ENCODE measurements at places on chromosomes 1 and 21.

- no peak for DNase-seq
Observed at GRCh38 chr1:186152620-186153239, 222.3 kb downstream of the TPR start.

DNA sequence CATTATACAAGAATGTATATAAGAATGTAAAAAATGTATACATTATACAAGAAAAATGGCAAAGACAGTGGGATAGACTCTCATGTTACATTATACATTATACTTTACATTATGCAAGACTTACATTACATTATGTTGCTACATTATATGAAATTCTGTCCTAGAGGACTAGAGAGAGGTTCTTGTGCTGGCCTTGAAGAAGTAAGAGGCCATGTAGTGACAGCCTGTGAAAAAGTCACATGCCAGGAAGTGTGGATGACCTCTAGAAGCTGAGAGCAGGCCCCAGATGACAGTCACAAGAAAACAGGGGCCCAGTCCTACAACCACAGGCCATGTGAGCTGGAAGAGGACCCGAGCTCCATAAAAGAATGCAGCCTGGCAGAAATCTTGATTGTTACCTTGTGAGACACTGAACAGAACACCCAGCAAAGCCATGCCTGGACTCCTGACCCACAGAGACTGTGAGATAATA, 30.5 kb upstream of the AHCYL1 start:
- DNase-seq: no peak

DNA sequence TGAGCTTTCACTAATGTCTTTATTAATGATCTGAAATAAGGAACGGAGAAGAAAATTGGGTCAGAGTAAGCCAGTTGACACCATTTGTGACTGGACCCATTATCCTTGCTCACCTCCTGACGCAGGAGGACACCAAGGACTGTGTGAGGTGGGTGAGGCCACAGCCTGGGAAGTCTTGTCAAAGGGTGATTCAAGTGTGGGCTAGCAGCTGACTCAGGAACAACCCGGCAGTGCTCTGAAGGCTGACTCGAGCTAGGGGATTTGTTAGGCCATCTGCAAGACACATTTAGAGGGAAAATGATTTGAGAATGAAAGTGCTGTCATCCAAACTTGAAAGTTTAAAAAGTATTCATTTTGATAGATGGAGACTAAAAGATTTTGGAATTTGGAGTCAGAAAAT, 21.2 kb downstream of the PRRX1 start:
- DNase-seq: no peak

GRCh38 chr1:201633811-201634210, 94.9 kb downstream of the NAV1 start:
- DNase-seq: no peak

DNA sequence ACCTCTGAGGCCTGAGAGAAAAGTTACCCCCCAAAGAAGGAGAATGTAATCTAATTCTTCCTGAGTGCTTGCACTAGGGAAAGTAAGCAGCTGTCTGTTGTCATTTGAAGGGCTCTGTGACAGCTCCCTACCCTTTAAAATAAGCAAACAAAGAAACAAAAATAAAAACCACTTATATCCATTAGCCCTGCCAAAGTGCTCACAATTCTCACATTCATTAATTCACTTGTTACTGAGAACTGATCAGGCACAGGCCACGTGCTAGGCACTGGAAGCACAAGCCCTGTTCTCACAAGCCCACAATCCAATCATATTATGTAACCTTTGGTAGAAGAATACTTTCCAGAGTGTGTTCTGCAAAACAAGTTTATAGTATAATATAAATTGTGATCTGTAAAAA, 199.4 kb downstream of the ZC3H11B start:
- DNase-seq: no peak

GRCh38 chr1:155125946-155126555, 1.6 kb upstream of the EFNA1 start:
- DNase-seq: no peak

GRCh38 chr1:97207868-97208267, 486.3 kb downstream of the PTBP2 start:
- no peak for DNase-seq

DNA sequence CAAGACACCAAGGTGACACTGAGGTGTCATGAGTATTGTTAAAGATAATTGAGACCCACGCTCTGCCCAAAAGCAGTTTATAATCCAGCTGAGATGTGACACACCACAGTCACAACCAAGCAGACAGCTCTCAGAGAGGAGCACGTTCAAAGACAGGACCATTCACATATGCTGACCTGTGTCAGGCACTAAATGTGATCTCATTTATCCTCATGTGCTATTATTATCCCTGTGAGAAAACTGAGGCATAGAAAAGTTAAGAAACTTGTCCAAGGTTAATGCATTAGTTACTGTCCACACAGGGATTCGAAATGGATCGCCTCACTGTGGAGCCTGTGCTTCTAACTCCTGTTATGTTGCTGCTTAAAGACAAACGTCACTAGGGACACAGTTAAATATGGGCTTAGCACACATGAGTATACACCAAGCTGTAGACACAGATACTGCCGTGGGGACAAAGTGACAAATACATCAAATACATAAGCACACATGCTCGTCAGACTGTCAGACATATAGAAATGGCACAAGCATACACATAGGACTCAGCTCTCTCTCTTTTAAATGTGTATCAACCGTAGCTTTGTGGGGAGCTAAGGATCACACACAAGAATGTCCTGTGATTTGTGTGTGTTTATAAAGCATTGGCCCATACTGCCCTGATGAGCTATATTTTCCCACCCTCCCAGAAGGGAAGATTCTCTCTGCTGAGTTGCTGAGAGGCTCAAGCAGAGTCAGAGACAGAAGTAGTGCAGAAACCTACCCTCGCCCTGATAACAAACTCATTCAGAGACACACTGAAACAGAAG, 3.5 kb upstream of the IGSF8 start:
- no peak for DNase-seq

GRCh38 chr1:25560001-25560400, 16.6 kb downstream of the LDLRAP1 start:
- DNase-seq: no peak

GRCh38 chr1:228362141-228362883, 44.3 kb downstream of the TRIM11 start:
- DNase-seq: no peak

GRCh38 chr1:234476172-234476571, 2.8 kb downstream of the TARBP1 start:
- no peak for DNase-seq

DNA sequence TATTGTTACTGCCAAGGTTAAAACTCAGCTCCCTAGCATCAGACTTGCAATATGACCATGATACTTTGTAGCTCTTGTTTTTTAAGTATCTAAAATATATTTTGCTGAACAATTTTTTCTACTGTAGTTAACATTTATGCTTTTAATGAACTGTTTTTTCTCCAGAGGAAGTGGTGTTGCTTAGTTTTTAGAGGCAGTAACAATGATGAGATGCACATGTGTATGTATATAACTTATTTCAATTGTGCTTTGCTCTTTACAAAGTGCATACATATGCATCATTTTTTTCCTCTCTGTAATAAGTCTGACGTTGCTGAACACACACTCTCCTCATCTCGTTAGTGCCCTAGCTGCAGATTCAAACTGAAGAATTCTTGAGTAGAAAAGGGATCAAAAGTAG, 418.8 kb downstream of the ZP4 start:
- DNase-seq: no peak

DNA sequence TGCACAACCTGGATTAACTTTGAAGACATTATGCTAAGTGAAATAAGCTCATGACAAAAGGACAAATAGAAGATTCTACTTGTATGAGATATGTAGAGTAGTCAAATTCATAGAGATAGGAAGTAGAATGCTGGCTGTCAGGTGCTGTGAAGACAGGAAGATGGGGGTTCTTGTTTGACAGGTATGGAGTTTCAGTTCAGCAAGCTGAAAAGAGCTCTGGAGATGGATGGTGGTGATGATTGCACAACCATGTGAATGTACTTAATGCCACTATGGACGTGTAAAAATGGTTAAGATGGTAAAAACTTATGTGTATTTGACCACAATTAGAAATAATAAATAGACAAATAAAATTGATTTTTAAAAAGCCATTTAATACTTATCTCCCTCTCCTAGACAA, 169.8 kb upstream of the DUSP10 start:
- DNase-seq: no peak

DNA sequence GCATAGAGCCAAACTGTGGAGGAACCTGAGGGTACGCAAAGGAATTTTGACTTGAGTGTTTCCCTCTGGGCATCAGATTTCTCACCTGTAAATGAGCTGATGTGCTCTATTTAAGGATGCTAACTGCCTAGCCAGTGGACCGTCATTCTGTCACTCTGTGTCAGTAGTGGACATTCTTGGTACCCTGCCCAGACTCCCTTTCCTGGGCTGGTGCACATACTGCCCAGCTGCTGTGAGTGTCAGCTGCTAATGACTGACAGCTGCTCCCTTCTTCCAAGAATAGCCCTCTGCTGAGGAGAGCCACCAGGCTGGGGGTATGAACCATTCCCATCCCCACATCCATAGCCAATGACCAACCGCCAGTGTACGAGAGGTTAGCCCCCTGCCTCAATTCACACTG, 193.1 kb upstream of the DAB1 start:
- no peak for DNase-seq

DNA sequence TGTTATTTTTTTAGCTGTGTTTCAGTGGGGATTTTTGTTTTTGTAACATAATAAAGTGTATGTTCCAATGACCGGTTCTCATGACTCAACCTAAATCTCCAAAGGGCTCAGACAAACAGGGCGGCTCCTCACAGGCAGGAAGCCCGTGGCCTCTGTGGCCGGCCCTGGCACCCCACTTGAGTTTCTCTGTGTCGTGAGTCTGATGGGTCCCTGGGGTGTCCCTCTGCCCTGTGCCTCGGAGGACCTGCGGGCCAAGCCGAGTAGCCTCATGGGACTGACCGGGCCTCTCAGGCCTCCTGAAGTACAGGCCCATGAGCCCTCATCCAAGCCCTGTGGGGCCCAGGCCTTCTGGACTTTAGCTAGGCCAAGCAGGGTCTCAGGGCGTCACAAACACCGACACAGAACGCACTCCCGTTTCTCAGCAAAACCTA, 16.1 kb upstream of the CCDC27 start:
- DNase-seq: no peak

- no peak for DNase-seq
Observed at GRCh38 chr1:109091839-109092193, 1.3 kb downstream of the TMEM167B start.

DNA sequence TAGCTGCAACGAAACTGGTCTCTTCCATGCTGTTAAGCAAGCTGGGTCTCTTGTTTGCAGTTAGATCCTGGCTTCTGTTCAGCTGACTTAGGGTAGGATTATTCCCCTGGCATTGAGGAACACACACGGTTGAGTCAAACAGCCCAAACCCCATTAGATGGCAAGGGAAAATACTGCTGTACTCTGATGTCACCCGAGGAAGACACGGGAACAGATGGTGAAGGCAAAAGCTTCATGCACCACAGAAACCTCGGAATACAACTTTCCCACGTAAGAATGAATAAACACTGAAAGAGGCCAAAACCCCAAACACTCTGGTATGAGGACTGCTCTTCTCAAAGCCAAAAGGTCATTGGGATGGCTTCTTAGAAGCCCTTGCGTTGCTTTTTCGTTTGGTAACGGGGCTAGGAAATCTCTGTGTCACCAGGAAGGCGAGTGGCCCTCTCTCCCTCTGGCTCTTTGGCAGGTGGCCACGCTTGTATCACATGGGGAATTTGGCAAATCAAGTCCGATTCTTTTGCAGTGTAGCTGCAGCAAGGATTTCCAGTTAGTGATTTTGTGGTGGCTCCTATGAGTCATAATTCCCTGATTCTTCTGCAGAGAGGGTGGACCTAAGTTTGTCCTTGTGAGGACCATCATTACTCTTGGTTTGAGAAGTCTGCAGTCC, 16.7 kb upstream of the LYST start:
- DNase-seq: no peak

- no peak for DNase-seq
Observed at GRCh38 chr1:116420417-116421200, 47.6 kb downstream of the ATP1A1 start.

DNA sequence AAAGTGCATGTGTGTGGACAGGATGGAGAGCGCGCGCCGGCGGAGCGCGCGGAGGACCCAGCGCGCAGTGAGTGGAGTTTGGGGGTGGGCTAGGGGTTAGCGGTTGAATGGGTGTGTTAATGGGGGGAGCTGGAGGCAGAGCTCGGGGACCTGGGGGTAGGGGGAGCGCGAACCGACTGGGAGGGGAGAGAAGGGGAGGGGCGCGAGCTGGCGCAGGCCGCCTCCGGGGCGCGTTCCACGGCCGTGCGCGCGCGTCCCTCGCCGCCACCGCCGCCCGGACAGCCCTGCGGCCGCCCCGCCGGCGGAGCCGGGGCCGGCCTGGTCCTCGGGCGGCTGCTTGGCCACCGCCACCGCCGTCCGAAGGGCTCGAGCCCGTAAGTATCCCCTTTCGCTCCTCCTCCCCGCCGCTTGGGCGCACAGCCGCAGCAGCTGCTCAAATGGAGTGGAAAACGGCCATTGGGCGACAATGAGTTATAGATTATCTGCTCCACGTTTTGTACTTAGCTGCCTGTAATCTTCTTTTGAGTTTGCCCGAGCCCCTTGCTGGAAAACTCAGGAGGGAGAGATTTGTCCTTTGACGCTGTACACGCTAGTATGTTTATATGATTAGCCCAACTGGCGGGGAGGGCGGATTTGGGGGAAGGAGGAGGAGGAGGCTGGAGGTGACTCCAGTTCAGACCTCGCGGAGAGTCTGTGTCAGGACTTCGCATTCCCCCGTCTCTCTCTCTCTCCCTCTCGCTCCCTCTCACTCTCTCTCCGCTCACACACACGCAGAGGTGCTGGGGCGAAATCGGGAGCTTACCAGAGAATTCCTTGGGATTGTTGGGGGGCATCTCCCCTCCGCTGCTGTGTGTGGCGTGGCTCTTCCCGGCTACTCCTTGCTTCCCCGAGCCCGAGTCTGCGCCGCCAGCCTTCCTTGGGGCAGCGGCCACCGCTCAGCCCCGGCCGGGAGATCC, at the start of gene ADGRL2:
Gene ADGRL2, plus strand, starts transcription at position 240 of the 956 bp plus-strand sequence. CDS start 36,051 bp downstream, outside the sequence.
- no peak for DNase-seq

DNA sequence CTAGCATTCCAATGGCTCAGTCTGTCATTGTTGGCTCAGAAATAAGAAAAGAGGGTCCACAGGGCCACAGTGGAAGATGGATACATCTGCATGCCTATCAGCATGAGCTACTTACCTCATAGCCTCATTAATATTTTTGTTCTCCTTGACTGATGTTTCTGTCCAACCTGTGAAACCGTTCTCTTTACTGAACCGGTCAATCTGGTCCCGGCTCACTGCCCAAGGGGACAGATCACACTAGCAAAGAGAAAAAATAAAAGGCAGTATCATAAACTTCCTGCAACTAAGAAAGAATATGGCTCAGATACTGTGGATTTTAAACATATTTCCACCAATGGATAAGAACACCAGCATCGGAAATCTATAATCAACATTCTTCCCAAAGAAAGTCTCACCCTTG, 4.7 kb downstream of the RAB29 start:
- DNase-seq: no peak

- no peak for DNase-seq
Observed at GRCh38 chr1:156505679-156506298, 5.2 kb upstream of the MEF2D start.

GRCh38 chr1:180542838-180543145, 16.0 kb upstream of the OVAAL start:
- DNase-seq: no peak

Data from activated CD4-positive, alpha-beta T cell treated with anti-CD3 and anti-CD28 coated beads for 1 hour (primary cell).